Stimulated activated CD8-positive, alpha-beta memory T cell treated with anti-CD3 and anti-CD28 coated beads, Interleukin-2, amount 100 ng/mL, for 48 hours (primary cell): ENCODE measurements at places on chromosomes 13 and 19.

- no peak for DNase-seq
These were observed 66.6 kb downstream of the DNAJC15 start for GRCh38 chr13:43089912-43090498.

- no peak for DNase-seq
These were observed 25.6 kb upstream of the ADGRE1 start for GRCh38 chr19:6861683-6862286.

DNA sequence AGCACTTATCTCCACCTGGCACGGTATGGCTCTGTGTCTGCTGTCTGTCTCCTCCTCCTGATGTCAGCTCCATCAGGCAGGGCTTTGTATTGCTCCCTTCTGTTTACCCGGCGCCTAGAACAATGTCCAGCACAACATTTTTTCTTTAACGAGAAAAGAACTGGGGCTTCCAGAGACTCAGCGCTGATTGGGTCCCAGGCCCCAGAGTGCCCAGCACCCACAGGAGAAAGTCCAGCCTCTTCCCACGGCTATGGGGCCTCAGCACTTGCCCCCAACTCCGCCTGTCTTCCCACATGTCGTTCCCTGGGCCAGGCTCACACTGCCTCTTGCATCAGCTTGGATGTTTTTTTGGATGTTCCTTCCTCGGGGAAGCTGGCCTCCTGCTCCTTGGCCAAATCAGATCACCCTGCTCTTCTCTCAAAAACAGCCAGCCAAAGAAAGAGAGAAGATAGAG is 6.9 kb downstream of the MYPOP start:
- DNase-seq = no peak

DNA sequence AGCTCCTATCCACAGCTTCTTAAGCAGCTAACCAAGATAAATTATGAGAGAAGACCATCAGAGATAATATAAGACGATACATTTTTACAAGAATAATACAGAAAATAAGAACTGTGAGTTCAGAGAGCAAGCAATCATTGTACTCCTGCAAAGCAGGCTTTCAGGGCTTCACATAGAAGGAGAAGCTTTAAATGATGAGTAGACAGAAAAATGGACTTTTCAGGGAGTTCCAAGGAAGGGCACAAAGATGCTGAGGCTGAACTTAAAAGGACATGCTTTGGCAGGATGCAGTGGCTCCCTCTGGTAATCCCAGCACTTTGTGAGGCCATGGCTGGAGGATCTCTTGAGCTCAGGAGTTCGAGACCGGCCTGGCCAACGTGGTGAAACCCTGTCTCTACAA is 159.5 kb downstream of the POU4F1 start:
- DNase-seq = no peak

DNA sequence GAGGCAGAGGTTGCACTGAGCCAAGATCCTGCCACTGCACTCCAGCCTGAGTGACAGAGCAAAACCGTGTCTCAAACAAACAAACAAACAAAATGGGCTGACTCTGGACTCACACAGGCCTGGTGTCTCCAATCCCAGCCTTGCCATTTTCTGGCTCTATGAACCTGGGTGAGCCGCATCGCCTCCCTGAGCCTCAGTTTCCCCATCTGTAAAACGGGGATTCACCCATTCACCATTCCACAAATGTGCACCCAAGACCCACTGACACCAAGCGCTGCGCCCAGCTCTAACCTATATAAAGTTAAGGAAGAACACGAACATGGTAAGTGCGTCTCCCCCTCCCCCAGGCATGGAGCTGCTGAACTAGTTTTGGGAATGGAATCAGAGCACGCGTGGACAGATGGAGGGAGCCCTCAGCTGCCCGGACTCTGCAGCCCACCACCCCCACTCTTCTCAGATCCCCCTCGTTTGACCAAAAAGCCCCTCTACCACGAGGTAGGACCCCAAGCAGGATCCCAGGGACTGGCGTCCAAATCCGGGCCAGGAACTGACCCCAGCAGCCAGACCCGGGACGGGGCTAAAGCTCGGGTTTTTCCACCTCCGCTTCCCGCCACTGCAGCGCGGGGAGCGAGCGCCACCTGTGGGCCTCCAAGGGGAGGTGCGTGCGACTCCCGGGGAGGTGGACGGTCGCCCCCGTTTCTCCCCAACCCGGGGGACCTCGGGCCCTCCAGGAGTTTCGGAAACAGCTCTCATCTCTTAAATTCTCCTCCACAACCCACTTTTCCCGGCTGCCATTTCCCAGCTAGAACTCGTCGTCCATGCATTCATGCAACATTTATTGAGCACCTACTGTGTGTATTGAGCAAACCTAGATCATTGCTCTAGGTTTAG is 33.0 kb upstream of the ADGRE5 start:
- peak; percentile 54 for DNase-seq

DNA sequence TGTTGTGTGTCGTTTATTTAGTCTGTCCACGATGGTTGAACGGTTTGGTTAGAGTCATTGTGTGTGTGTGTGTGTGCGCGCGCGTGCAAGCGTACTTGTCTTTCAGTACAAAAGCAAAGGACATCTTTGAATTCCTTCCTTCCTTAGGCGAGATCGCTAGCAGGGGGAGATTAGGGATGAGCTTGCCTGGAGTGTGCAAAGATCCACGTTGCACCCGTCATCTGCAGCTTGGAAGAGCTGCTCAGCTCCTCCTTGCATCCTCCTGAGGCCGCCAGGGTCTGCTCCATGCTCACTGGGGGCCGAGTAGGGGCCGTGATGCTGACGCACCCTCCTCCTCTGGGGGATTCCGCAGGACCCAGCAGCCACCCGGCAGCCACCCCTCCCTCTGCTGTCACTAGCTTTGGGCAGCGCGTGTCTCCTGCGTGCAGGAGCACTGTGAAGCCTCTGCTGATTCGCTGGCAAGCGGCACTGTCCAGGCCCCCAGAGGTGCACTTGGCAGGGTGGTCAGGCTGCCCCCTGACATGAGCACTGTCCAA is 137.3 kb downstream of the KDM4B start:
- DNase-seq = no peak

- DNase-seq = no peak
These were observed 2.4 kb upstream of the ACTL9 start for GRCh38 chr19:8700956-8701355.

DNA sequence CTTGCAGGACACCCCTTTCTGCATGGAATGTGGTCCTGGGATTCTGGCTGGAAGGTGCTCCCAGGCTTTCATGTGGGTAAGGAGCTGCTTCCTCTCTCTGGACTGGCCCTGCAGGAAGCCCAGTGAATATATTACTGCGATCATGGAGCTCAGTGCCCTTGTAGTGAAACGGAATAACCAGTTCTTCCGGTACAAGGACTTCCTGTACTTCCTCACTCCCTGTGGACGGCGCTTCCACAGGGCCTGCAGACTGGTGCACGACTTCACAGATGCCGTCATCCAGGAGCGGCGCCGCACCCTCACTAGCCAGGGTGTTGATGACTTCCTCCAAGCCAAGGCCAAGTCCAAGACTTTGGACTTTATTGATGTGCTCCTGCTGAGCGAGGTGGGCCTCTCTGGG is 8.0 kb downstream of the CYP4F8 start:
- no peak for DNase-seq

DNA sequence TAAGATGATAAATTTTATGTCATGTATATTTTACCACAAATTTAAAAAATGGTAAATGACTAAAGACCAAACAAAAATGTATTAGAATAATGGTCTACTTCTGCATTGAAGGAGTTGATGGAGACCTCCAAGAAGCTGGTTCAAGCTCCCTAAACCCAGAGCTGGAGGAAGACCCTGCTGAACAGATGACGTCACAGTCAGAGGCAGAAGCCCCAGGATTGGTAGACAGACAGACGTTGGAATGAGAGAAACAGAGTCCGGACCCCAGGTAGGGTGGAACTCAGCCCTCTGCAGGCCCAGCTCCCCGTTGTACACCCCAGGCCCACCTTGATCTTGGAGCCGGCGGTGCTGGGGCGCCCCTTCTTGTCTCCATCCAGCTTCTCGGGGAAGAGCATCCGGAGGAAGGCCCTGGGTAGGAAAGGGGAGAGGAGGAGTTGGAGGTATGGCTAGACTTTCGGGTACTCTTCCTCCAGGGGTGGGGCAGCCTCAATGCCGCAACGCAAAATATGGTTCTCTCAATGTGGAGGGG is 25.7 kb upstream of the ZNF414 start:
- no peak for DNase-seq

DNA sequence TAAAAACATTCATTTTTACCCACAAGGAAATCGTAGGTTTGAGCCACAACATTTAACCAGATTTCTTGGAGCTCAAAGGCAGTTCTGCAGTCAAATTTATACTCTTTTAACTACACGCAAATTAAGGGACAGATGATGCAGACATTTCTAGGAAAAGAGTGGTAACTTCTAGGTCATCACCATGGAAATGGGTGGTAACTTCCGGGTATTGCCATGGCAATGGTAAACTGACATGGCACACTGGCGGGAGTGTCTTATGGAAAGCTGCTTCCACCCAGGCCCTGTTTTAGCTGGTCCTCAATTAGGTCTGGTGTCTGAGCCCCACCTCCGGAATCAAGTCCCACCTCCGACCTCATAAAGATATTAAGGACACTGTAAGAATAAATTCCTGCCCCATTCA is 10.4 kb upstream of the LYPD5 start:
- DNase-seq = no peak

GRCh38 chr13:77928909-77929308 is 10.3 kb upstream of the EDNRB start:
- DNase-seq = no peak

DNA sequence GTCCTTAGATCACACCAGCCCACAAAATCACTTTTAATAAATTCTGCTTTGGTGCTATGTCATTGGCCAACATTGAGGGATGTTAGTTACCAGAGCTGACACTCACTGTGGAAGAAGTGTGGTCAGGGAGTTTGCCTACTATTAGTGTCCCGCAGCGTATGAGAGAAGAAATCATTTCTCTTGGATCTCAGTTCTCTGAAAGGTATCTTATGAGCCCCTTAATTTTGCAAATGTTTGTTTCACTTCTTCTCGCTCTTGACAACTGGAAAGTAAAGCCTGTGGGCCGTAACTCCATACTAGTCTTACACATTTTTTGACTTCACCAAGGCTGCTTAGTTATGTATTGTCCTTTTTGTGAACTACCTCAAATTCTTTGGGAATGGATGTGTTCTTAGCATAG is 80.9 kb downstream of the FLT1 start:
- no peak for DNase-seq

DNA sequence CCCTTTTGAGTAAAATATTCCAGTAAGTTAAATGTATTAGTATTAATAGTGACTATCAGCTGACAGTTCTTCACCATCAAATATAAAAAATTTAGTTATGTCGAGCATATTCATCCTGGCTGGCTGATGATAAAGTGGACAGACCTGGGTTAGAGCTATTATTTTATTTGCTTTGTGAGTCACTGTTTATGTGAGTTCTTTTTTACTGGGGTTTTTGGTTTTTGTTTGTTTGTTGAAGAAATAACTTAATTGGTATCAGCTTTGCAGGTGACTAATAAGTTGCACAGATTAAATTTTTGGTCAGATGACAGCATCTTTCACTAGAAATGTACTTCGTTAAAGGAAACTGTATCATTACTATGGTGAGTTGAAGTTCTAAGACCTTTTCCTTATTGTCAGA is 224.7 kb downstream of the GGACT start:
- DNase-seq = no peak

DNA sequence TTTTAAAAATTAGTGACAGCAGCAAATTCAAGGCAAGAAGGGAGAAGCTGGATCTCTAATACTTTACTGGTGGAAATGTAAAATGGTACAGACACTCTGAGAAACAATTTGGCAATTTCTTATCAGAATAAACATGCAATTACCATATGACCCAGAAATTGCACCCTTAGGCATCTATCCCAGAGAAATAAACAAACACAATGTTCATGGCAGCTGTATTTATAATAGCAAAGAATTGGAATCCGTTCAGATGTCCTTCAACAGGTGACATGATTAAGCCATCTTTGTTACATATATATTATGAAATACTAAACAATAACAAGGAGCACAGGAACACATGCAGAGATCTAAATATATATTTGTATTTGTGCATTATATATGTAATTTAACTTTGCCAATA is 756.5 kb downstream of the SLITRK1 start:
- DNase-seq = no peak

- no peak for DNase-seq
These were observed 1237.8 kb downstream of the SLITRK5 start for GRCh38 chr13:88908961-88909441.

- no peak for DNase-seq
These were observed 15.8 kb upstream of the CLDN10 start for GRCh38 chr13:95536632-95537241.

DNA sequence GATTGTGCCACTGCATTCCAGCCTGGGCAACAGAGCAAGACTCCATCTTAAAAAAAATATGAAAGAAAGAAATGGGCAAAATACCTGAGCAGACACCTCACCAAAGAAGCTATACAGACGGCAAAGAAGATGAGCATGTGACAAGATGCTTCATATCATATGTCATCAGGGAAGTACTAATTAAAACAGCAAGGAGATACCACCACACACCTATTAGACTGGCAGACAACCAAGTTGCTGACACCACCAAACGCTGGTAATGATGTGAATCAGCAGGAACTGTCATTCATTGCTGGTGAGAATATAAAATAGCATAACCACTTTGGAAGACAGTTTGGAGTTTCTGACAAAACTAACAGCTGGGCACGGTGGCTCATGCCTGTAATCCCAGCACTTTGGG is 11.5 kb upstream of the TFDP1 start:
- DNase-seq = no peak

DNA sequence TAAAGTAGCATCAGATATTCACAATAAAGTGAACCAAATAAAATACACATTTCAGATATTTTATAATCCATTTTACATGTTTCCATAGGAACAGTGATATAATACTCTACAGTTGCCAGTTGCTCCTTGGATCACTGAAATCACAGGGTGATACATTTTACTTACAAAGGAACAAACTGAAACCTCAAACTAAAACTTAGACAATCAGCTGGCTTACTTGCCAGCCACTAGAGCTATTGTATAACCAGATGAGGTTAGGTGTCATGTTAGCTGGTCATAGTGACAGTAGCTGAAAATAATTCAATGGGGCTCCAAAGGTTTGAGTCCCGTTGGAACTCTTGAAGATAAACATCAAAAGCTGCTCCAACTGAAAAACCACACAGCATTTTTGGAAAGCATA is 274.6 kb downstream of the ITGBL1 start:
- DNase-seq = no peak

GRCh38 chr19:31733591-31733990 is 384.4 kb upstream of the TSHZ3 start:
- no peak for DNase-seq

DNA sequence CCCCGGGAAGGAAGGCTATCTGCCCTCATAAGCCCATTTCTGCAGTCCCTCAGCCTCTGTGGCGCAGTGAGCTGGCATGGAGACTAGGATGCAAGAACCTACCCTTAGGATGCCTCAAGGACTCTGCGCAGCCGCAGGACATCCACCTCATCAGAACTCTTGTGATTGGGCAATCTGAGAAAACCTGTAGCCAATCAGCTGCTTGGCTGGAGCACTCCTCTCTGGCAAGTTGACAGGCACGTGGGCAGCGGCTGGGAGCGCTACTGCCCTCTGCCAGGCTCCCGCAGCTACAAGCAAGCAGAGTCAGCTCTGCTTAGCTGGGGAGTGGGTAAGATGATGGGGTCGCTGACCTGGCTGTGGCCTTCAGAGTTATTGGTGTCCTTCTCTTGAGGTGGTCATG is 1.5 kb upstream of the ECSIT start:
- DNase-seq = peak; percentile 51
